Right atrium auricular region (tissue), 2 donors: ENCODE measurements at places on chromosomes 11 and 22. TPM values are rescaled to one million over a fixed set of nuclear protein-coding genes. Genes with fewer than 3 reads are reported as not detected.

DNA sequence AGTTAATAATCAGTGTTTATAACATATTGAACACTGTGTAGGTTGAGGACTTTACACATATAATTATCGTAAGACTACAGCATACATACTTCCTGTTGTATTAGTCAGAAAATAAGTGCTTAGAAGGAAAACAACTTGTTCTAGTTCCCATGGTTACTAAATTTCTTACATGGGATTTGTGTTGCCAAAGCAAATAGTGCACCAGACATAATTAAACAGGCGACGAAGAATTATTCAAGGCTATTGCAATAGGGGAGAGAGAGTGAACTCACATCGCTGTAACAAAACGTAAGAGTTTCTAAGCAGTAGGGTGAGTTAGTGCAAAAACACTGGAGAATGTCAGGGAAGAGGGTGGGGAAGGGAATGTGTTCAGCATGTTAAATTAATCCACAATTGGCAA, 347.8 kb downstream of the CNTN5 start:
- H3K4me1 ChIP-seq = no peaks in the 10 kb centered on the region
- no peaks in the 10 kb centered on the region for H3K36me3 ChIP-seq
- no peaks in the 10 kb centered on the region for H3K27me3 ChIP-seq
- no peak for DNase-seq
- no peak overlapping the region for H3K27ac ChIP-seq

The ANGPTL5 gene
- 1.4 TPM for total RNA-seq

DNA sequence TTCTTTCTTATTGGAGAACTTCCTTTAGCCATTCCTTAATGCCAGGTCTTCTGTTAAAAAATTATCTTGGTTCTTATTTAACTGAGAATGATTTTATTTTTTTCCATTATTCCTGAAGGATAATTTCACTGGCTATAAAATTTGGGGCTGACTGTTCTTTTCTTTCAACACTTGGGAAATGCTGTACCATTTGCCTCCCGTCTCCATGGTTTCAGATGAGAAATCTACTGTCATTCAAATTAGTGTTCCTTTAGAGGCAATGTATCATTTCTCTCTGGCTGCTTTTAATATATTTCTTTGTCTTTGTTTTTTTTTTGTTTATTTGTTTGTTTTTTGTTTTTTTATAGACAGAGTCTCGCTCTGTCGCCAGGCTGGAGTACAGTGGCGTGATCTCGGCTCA, 51.8 kb upstream of the SMTN start:
- DNase-seq = no peak
- H3K4me1 ChIP-seq = no peaks in the 10 kb centered on the region
- no peaks in the 10 kb centered on the region for H3K27me3 ChIP-seq
- H3K4me3 ChIP-seq = no peak overlapping the region
- H3K36me3 ChIP-seq = no peaks in the 10 kb centered on the region

The SYT9 gene
- 0.74 TPM for total RNA-seq
